ENCODE measurements at places on chromosomes 5 and 9. TPM values are rescaled to one million over a fixed set of nuclear protein-coding genes. Genes with fewer than 3 reads are reported as not detected.

Gene WDR41
- total RNA-seq, result 33.6 TPM

Gene IL4
- not detected for total RNA-seq

Gene PRUNE2
- 8.3 TPM for total RNA-seq

Gene ARHGEF39
- total RNA-seq, result 6.5 TPM

Gene IL5
- not detected for total RNA-seq

Gene PPIP5K2
- total RNA-seq, result 53.5 TPM

Gene IFNE
- 1.4 TPM for total RNA-seq

Gene MELK
- 52.1 TPM for total RNA-seq

Gene INSL4
- not detected for total RNA-seq

All from endothelial cell of umbilical vein (primary cell).